Stimulated activated naive CD8-positive, alpha-beta T cell treated with anti-CD3 and anti-CD28 coated beads, Interleukin-15, Interleukin-2, amounts not matched to agents 100 U/mL and 50 U/mL, for 24 hours (primary cell): ENCODE measurements at places on chromosomes 2 and 18.

DNA sequence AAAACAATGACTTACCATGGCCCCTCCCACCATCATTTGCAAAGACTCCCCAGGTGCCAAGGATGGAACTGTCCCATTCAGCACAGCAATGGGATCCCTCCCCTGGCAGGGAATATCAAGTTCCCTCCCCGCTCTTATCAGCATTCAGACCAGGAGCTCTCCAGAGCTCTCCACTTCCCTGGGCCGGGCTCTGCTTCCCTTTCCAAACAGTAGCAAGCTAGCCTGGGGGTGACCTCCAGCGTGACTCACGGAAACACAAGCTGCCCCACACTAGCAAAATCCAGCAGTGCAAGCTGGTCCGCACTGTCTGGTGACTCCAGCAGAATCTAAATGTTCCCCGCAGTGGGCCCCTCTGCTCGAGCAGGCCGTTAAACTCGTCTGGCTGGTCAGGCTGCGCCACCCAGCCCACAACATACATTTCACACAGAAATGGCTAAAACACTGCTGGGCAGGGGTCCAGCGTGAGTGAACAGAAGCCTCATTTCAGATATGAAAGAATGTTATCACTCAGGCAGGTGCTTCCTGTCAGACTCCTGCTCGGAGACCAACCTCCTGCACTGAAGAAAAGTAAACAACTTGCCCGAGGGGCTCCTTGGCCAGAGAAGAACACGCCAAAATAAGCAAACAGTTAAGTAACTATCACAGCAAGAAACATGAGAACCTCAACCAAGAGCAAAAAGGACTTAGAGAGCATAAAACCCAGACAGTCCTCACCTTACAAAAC, 33.9 kb downstream of the STAT1 start:
- DNase-seq: no peak

- no peak for DNase-seq
Measured at GRCh38 chr2:205375461-205376448, 306.5 kb upstream of the NRP2 start.

GRCh38 chr18:72542342-72542741, 1.8 kb downstream of the CBLN2 start:
- no peak for DNase-seq

- DNase-seq: no peak
Measured at GRCh38 chr2:6077585-6077984, 385.4 kb downstream of the SOX11 start.

- no peak for DNase-seq
Measured at GRCh38 chr2:156397229-156397628, 39.0 kb upstream of the GPD2 start.
